Glutamatergic neuron (in vitro differentiated cells): ENCODE measurements at places on chromosomes 1 and 21. TPM values are rescaled to one million over a fixed set of nuclear protein-coding genes. Genes with fewer than 3 reads are reported as not detected.
A peak's percentile ranks its signal among the peaks of the same experiment; 100 is the strongest.

Gene IPP
- total RNA-seq: 20.3 TPM

- DNase-seq: no peak
- H3K4me3 ChIP-seq: no peak overlapping the region
- H3K27ac ChIP-seq: no peak overlapping the region
- peaks cover 7% of the 10 kb centered on the region for H3K4me1 ChIP-seq
Observed at GRCh38 chr21:46181953-46182547, 2.2 kb downstream of the SPATC1L start.

DNA sequence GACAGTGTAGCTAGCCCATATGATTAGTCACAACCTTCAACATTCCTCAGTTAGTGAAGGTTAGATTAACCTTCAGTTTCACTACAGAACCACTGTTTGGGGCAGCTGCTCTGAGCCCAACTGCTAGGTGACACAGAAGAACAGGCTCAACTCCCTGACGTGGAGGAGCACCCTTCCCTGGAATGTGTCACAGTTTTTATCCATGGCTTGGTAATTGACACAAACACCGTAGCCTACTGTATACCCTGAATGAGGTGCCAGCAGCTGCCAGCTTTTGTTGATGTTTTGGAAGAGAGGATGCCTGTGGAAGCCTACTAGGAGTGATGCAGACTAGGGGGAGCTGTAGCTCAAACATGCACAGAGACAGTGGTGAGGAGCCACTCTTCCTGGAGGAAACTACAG lies 56.6 kb upstream of the CR2 start:
- H3K27me3 ChIP-seq: peaks cover 2% of the 10 kb centered on the region
- no peak for DNase-seq
- H3K4me3 ChIP-seq: no peak overlapping the region
- no peak overlapping the region for H3K27ac ChIP-seq
- H3K36me3 ChIP-seq: no peaks in the 10 kb centered on the region
- peaks cover 10% of the 10 kb centered on the region for H3K4me1 ChIP-seq

Gene MORC3
- total RNA-seq: 34.7 TPM

Gene C2CD2
- total RNA-seq: 0.78 TPM

Gene FAM72A
- total RNA-seq: 1.5 TPM

- no peak overlapping the region for H3K27ac ChIP-seq
- H3K27me3 ChIP-seq: peaks cover 6% of the 10 kb centered on the region
- peak; percentile 91 for DNase-seq
- no peaks in the 10 kb centered on the region for H3K36me3 ChIP-seq
- H3K4me3 ChIP-seq: no peak overlapping the region
Observed at GRCh38 chr1:9004700-9005394, 21.4 kb downstream of the SLC2A7 start.

DNA sequence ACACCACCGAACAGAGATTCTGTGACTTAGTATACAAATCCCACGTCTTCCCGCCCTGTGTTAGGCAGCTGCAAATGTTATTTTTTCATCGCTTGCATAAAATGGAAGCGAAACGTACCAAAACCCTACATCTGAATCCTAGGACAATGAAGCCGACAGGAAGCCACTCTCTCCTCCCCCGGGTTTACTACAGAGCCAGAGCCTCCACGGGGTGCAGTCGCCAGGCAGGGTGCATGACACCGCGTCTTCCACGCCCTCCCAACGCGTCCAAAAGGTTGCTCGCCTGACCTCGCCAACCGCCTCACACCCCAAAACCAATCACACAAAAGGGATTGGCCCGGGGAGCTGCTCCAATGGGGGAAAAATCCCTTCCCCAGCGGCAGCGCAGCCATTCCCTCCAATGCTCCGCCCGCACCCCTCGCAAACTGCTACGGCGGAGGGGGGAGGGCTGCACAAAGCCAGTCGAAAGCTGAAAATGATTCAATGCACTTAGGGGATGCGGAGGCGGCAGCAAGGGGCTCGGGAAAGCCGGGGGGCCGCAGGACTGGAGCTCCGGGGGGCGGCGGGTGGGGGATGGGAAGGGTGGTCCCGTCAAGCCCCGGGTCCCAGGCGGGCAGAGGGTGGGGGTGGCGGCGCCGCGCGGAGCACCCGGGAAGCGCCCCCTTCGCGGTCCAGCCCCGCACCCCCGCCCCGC lies 701 bp downstream of the CEP170 start:
- H3K27me3 ChIP-seq: peaks cover 12% of the 10 kb centered on the region
- peak; percentile 61 for DNase-seq
- H3K27ac ChIP-seq: peak overlapping the region; percentile 99
- H3K4me1 ChIP-seq: peaks cover 14% of the 10 kb centered on the region
- H3K4me3 ChIP-seq: peak overlapping the region; percentile 99

DNA sequence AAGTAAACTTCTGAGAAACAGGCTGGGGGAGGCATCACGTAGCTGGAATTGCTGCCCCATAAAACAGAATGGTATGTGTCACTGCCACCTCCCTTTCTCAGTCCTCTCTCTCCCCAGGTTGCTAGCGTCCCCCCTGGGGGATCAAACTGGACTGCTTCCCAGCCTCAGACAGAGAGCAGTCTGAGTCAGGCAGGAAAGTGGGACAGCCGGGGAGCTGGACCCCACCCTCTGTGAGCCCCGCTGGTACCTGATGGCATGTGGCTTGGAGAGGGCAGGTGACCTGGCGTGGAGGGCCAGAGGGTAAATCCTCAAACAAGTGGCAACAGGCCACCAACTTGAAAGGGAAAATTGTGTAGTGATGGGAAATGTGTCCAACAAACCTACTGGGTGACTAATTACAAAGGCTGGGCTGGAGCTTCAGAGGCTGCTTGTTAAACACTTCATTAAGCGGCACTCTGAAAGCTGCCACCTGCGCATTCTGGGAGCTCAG lies 1.0 kb upstream of the SFN start:
- H3K27me3 ChIP-seq: peaks cover 13% of the 10 kb centered on the region
- DNase-seq: no peak
- no peak overlapping the region for H3K27ac ChIP-seq
- no peaks in the 10 kb centered on the region for H3K36me3 ChIP-seq

- no peaks in the 10 kb centered on the region for H3K4me1 ChIP-seq
- peaks cover 5% of the 10 kb centered on the region for H3K27me3 ChIP-seq
- H3K27ac ChIP-seq: no peak overlapping the region
- H3K36me3 ChIP-seq: no peaks in the 10 kb centered on the region
Observed at GRCh38 chr1:209268479-209268878, 315.0 kb upstream of the CAMK1G start.

GRCh38 chr1:22524481-22524880 lies 38.8 kb upstream of the EPHA8 start:
- no peak overlapping the region for H3K4me3 ChIP-seq
- no peak for DNase-seq
- H3K36me3 ChIP-seq: no peaks in the 10 kb centered on the region
- no peaks in the 10 kb centered on the region for H3K27me3 ChIP-seq
- no peaks in the 10 kb centered on the region for H3K4me1 ChIP-seq

DNA sequence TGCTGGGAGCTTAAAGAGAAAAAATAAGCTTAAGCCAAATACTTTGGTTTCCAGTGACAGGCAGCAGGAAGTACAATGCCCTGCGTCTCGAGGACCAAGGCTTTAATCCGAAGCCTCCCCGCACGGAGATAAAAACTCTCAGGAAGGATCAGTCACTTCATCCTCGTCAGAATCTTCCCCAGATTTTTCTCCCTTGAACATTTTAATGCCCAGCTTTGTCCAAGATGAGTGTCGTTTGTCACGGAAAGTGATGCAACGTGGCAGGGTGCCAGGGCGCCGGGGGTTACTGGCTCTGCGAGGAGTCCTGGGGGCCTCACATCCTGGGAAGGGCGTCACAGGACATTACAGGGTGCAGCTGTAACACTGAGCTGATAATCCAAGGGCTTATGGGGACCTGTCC lies 25.2 kb upstream of the PCBP3 start:
- peaks cover 2% of the 10 kb centered on the region for H3K4me1 ChIP-seq
- peaks cover 5% of the 10 kb centered on the region for H3K36me3 ChIP-seq
- no peak overlapping the region for H3K4me3 ChIP-seq
